NK-92 treated with Interleukin-12 subunit alpha and Interleukin-12 subunit beta, amount 100 ng/mL, for 24 hours (cell line): ENCODE measurements at places on chromosomes 1 and 21.
A peak's percentile ranks its signal among the peaks of the same experiment; 100 is the strongest.

DNA sequence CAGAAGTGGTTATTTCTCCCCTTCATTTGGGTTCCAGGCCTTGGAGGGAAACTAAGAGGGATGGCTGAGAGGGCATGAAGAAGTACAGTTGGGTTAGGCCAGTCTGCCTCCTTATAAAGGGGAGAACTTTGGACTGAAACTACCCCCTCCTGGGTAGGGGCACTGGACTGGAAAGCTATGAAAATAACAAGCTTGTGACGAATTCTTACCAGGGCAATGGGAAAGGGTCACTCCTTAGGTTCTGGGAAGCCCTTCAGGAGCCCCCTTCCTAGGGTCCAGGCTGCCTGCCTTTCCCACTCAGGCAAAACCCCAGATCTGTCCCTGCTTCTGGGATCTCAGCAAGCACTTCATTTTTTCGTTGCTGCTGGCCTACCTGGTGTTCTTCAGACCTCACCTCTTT is 9.8 kb upstream of the P3R3URF start:
- no peak for DNase-seq

- DNase-seq: no peak
Measured at GRCh38 chr1:48469616-48470480, 2.2 kb downstream of the SPATA6 start.

GRCh38 chr21:42868196-42868595 is 11.1 kb downstream of the WDR4 start:
- no peak for DNase-seq

GRCh38 chr21:42362700-42363099 is 3.6 kb downstream of the TFF1 start:
- no peak for DNase-seq

DNA sequence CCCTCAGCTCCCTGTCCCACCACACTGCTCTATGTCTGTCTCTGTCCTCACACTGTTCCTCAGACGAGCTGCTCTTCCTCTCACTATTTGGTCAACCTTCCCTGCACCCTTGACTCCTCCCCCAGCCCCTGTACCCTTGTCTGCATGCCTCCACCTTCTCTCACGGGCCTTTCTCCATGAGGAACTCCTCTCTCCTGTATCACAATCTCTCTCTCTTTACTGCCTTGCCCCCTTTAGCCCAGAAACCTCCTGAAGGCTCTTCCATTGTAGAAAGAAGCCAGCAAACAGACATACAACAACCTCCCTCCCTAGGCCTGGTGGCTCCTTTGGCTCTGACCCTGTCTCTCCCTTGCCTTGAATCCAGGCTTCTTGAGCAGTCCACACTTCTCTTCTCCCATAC is 251.6 kb upstream of the CSF3R start:
- DNase-seq: no peak

- no peak for DNase-seq
Measured at GRCh38 chr1:25501235-25502058, 42.0 kb upstream of the LDLRAP1 start.

DNA sequence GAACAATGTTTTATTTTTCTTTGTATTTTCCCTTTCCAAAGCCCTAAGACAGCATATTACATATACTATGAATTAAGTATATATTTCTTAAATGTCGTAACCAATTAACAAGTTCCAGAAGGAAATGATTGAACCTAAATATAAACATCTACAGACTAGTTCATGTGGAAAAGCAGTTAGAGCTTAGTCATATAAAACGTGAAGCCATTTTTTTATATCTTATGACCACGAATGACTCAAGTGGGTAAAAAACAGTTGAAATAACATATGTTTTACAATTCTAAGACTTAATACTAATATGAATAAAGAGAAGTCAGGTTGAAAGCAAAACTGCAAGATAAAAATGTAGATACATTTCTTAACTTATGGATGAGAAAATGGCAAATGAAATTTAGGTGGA is 307.3 kb downstream of the BRINP3 start:
- DNase-seq: no peak

DNA sequence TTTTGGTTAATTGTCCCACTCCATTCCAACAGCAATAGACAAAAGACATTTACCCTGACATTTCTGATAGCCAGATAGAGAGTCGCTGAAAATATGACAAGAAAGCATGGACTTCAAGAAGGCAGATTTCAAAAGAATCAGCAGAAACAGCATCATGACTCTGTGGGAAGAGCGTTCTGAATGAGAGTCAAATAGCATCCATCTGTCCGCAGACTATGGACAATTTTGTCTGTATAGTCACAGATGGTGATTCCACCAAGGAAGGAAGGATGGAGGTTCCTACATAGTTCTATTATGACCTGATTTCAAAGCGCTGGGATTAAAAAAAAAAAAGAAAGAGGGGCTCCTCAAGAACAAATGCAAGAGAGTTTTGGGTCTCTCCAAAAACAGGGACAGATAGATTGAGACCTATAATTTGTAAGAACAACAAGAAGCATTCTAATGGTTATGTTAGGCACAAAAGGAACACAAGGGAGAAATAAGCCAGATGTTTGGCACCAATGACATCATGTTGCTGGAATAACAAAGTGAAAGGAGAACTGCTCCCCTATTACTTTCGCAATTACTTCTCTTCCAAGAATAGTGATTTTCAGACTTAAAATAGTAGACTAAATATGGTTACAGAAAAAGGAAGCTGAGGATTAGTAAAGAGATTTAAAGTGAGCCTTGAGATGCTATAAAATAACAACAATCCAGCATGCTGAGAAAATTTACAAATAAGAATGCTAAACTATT is 28.5 kb downstream of the NIBAN1 start:
- DNase-seq: no peak

- DNase-seq: peak; percentile 62
Measured at GRCh38 chr1:161766102-161766981, at the start of gene ATF6. Gene ATF6 (plus strand): TSS chr1:161766320. CDS start chr1:161766361, 41 bp downstream.

- DNase-seq: peak; percentile 60
Measured at GRCh38 chr1:43979528-43980254, 681 bp downstream of the B4GALT2 start.

- no peak for DNase-seq
Measured at GRCh38 chr1:24904731-24905354, 25.2 kb downstream of the RUNX3 start.

DNA sequence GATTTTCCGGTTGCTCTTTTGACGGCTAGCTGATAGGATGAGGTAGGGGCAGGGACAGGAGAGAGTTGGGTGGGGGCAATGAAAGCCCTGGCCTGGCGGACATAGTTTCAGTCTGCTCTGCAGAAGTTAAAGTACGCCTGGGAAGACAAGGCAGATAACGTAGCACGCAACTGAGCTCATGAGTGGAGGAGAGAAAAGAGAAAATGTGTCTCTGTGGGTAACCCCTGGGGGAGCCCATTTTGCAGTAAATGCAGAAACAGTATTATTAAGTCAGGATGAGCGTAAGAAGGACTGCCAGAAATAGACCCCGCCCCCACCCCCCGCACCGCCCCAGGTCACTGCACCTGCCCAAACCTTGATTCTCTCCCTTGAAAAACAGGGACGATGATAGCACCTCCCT is 51.7 kb upstream of the TARBP1 start:
- DNase-seq: no peak

- DNase-seq: no peak
Measured at GRCh38 chr21:42269386-42269785, 45.8 kb downstream of the TFF3 start.

- DNase-seq: no peak
Measured at GRCh38 chr1:166952002-166952746, 23.2 kb downstream of the ILDR2 start.

GRCh38 chr1:59179673-59180072 is 117.2 kb upstream of the FGGY start:
- no peak for DNase-seq
